ENCODE measurements at places on chromosomes 16 and 17.

GRCh38 chr16:3140603-3141427, 6.0 kb downstream of the ZNF213 start:
- DNase-seq = no peak

DNA sequence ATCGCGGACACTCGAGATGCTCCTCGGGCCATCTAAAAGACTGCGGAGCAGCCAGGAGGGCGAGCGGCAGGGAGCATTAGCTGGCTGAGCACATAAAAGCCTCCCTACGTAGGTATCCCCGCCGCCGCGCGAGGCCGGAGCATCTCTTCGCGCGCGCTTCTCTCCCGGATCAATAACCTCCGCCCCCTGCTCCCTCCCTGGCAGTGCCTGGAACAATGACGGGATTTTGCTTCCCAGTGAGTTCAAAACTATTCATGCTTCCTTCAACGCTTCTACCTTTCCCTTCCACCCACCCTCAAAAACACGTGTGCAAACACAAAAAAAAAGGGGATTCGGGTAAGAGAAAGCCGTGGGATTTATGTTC, 984 bp downstream of the CENPV start:
- DNase-seq = no peak

GRCh38 chr17:8692916-8693315, 51.7 kb downstream of the CCDC42 start:
- no peak for DNase-seq

GRCh38 chr16:86077243-86077940, 178.4 kb downstream of the IRF8 start:
- no peak for DNase-seq

GRCh38 chr17:1783834-1784611, 22.2 kb downstream of the SERPINF1 start:
- peak; percentile 99 for DNase-seq

- DNase-seq = no peak
These were observed 9.8 kb upstream of the MED11 start for GRCh38 chr17:4721203-4722135.

DNA sequence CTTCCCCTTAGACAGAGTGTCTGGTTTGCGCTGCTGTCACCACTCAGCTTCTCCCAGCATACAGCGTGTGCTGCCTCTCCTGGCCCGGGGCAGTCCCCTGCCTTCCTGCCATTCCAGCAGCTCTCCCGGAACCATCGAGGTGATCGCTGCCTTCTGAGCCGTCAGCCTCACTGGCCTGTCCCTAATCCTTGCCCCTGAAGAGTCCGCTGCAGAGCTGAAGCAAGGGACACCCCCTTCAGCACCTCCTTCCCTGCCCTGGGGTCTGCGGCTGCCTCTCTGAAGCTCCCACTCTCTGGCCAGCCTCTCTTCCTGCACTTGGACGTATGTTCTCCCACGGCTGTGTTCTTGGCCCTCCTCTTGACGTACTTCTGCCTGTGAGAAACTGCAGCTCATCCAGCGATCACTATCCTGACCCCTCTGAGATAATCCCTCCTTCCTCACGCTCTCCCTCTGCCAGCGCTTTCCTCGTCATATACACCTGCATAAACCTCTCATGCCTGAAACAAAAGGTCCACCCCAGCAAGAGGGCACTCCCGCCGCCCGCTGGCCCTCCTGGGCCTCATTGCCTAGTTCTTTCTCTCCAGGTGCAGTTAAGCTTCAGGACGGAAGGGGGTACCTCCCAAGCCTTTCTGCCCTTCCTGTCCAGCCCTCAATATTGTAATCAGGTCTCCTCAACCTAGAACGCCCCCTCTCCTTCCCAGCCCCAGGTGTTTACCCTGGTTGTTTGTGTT, 220.6 kb upstream of the CHMP6 start:
- DNase-seq = no peak

GRCh38 chr16:285146-286055, 2.4 kb downstream of the PDIA2 start:
- DNase-seq = no peak

DNA sequence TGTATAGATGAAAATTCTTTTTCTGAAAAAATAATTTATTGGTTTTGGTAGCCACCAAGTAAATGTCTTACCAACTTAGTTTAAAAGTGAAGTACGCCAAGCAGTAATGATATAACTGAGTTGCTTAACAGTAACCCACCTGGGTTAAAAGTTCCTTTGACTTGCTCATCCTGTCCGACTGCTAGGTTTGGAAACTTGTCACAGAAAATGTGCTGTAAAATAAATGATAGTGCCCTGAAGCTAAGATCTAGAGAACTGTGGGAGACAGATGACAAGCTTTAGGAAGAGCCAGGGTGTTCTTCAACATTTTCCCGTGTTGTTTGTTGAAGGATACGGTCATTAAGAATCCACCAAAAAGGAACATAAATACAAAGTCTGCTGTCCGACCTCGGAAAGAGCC, 5.0 kb downstream of the DERL2 start:
- no peak for DNase-seq

DNA sequence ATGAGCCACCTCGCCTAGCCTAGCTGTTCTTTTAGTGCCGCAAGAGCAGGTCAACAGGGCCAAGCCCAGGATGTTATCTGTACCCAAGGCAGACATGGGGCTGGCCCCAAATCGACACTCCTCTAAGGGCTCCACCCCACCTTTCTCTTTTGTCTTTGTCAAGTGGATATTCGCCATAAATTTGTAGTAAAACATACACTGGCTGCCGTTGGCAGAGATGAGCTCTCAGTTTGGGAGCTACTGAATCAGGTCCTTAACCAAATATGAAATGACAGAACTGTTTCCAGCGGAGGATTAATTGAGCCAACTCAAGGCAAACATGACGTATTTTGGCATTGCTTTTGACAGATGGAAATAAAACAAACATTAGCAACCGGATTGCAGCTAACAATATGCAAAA, 556.9 kb upstream of the CDH5 start:
- DNase-seq = no peak

DNA sequence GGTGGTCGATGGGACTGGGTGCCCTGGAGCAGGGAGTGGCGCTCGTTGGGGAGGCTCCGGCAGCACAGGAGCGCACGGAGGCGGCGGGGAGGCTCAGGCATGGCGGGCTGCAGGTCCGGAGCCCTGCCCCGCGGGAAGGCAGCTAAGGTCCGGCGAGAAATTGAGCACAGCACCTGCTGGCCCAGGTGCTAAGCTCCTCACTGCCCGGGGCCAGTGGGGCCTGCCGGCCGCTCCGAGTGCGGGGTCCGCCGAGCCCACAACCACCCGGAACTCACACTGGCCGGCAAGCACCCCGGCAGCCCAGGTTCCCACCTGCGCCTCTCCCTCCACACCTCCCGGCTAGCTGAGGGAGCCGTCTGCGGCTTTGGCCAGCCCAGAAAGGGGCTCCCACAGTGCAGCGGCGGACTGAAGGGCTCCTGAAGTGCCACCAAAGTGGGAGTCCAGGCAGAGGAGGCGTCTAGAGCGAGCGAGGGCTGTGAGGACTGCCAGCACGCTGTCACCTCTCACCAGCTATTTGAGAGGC, 88.8 kb upstream of the EEF2KMT start:
- no peak for DNase-seq

GRCh38 chr17:39569126-39569525, 38.6 kb downstream of the NEUROD2 start:
- no peak for DNase-seq

DNA sequence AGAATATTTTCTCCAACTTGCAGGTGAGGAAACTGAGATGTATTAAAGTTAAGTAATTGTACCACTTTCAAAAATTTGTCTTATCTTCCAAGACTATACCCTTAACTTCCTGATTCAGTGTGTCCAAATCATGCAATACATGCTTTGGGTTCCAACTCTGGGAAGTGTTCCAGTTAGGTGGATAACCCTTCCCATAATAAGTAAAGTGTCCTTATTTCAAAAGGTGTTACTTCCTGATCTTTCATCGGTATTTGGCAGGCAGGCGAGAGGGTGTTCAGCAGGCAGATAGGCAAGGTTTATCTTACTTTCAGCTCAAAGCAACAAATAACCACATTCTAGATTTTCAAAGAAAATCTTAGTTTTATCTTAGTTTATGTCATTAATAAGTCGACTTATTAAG, 46.3 kb upstream of the ARHGAP44 start:
- DNase-seq = no peak

DNA sequence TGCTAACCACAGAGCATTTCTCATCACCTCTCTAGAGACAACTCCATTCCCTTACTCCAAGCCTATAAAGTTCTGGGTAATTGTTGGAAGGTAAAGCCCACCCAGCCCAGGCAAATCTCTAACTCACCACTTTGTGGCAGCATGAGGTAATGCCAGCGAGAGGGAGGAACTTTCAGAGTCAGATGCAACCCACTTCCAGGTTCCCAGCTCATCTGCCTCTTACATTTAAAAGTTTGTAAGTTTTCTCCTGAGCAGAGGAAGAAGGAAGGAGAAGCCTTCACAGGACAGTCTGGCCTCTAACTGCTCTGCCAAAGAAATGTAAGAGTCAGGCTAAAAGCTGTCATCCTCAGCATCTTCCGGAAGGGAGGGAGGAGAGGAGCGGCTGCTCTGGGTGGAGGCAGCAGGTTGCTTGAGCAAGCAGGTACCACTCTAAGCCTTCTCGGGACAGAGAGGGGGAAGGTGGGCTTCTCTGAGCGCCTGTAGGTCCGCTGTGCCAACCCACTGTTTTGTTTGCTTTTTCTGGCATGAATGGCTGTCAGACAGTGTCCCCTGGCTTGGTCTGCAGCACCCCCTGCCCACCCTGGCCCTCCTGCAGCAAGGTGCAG, 1.0 kb downstream of the ZNF319 start:
- DNase-seq = no peak

All from vagina (tissue), 2 donors.